ENCODE measurements at places on chromosomes 13 and 19.

DNA sequence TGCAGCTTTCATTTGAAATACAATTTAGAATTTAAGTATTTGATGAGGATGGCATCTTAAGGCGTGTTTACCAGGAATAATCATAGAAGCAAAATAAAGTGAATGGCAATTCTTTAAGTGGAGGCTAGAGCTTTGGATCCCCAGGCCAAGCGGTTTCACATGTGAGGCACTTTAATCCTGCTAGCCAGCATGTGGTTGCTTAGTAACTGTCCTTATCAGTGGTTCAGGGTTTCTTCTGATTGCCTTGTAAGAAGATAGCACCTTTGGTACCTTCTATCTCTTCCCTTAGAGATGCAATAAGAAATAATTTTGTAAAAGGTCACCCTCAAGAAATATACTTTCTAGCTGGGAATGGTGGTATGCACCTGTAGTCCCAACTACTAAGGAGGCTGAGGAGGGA, 38.9 kb upstream of the SERP2 start:
- DNase-seq, result no peak

DNA sequence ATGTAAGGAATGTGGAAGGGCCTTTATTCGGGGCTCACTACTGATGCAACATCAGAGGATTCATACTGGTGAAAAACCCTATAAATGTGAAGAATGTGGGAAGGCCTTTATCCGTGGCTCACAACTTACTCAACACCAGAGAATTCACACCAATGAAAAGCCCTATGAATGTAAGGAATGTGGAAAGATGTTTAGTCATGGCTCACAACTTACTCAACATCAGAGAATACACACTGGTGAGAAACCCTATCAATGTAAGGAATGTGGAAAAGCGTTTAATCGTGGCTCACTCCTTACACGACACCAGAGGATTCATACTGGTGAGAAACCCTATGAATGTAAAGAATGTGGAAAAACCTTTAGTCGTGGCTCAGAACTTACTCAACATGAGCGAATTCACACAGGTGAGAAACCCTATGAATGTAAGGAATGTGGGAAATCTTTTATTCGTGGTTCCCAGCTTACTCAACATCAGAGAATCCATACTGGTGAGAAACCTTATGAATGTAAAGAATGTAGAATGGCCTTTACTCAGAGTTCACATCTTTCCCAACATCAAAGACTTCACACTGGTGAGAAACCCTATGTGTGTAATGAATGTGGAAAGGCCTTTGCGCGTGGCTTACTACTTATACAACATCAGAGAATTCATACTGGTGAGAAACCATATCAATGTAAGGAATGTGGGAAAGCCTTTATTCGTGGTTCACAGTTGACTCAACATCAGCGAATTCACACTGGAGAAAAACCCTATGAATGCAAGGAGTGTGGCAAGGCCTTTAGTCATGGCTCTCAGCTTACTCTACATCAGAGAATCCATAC, 44.3 kb downstream of the ZNF585A start:
- DNase-seq, result no peak

- no peak for DNase-seq
These were observed 16.2 kb downstream of the TMTC4 start for GRCh38 chr13:100658363-100658762.

DNA sequence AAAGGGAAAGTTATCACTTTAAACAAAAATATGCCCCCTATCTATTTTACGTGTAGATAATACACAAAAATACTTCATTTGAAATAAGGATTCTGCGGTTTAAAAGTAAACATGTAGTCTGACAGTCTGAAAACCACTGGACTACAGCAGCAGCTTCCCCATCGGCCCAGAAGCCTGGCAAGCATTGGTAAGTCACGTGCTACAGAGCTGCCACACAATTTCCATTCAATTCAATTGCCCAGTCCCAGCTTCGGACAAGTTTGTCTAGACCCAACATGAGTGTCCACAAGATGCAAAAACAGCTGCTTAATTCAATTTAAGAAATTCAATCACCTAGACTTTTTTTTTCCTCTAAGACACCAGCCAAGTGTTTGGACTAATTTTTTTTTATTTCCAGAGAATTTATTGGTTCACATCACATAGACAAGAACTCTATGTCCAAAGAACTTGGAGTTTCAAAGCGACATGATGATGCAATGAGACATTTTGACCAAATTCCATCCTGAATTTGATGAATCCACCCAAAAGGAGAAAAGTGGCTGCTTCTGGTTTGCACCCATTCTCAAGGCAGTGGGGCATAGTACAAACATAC, 458.9 kb downstream of the COG6 start:
- DNase-seq, result no peak

DNA sequence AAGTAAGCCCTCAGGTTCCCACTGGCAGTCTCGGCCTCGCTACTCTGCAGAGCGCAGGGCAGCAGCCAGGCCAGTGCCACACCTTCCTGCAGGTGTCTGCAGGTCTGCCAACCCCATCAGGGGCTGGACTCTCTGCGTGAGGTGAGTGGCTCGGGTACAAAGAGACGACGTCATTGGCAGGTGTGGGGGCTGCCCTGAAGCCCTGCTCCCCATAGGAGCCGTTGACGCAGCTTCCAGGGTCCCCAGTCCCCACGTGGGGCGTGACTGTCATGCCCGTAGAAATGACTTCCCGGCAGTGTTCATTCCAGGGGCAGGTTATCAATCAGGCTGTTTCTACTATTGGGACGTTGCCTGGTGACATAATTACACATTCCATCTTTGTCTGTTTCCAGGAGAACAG, 15.3 kb upstream of the GJB6 start:
- DNase-seq, result no peak

GRCh38 chr13:30332456-30333143, 25.2 kb upstream of the KATNAL1 start:
- DNase-seq, result no peak

GRCh38 chr13:88257706-88258105, 586.5 kb downstream of the SLITRK5 start:
- no peak for DNase-seq

DNA sequence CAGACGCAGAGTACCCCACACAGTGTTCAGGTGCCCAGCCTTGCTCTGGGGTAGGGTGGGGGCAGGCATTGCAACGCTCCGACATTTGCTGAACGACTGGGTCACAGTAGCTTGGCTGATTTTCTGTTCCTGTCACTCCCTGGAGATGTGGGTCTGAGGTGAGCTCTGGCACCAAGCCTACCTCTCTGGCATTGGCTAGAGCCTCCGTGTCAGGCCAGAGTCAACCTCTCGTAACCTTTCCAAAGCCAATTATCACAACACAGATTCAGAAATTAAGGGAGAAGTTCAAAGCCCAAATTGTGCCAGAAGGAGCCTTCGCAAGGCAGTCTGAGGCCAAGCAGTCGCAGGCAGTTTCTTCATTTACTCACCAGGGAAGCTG, 117.2 kb downstream of the IRS2 start:
- no peak for DNase-seq

DNA sequence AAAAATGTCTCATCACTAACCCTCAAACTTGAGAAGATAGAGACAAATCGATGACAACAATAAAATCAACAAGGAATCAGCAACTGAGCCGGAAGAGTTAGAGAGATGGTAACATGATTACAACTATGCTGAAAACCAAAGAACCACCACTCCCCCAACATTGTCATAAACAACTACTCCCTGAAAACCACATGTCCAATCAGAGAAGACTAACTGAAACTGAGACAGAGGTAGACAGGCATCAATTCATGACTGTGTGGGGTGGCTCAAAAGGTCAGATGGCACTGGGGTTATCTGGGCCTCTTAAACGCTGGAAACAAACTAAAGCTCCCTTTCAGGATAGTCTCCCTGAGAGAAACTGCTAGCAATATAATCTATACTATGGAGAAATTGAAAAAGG, 488.8 kb downstream of the KCTD12 start:
- no peak for DNase-seq

DNA sequence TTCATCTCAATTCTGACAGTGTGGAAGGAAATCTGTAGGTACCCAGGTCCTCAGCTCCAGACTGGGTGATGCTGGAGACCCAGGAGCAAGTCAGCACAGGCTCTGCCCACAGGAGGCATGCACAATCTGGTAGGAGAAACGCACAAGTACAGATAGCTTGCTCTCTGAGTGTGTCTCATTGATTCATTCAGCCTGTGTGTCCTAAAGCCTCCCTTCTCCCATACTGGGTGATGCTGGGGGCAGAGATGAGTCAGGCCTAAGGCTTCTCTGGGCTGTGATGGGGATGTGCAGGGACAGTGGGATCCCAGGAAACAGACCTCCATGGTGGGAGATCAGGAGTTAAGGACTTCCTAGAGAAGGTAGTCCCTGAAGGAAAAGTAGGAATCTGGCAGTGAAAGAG, 6.8 kb downstream of the ZNF526 start:
- DNase-seq, result no peak

- DNase-seq, result no peak
These were observed 2.7 kb downstream of the LSR start for GRCh38 chr19:35251456-35251855.

DNA sequence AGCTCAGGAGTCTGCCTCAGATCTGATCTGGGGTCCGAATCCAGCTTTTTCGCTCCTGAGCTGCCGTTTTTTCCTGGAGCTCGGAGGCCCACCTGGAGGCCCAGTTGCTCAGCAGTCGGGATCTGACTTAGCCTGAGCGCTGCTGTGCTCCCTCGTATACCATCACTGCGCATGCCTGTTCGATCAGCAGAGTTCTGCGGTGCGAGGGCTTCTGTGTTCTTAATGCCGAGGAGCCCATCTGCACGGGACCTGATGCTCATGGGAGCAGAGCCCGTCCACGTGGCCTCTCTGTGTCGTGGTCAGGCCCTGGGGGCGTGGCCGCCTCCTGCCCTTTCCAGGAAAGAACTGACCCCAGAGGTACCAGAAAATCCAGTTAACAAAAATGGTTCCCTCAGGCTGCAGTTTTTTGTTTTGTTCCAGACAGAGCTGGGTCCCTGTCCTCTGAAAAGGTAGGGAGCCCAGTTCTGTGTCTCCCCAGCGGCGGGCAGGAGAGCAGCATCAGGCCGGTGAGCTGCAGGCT, 57.4 kb downstream of the MCF2L start:
- no peak for DNase-seq

DNA sequence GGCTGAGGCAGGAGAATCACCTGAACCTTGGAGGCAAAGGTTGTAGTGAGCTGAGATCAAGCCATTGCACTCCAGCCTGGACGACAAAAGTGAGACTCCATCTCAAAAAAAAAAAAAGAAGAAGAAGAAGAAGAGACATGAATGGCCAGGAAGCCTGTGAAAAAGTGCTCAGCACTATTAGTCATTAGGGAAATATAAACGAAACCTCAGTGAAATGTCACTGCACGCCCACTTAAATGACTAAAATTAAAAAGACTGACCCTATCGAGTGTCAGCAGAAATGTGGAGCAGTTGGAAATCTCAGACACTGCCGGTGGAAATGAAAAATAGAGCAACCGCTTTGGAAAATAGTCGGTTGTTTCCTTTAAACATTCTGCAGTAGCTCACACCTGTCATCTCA, 5.5 kb upstream of the TYROBP start:
- DNase-seq, result no peak

GRCh38 chr13:43510956-43511901, 275.5 kb downstream of the ENOX1 start:
- no peak for DNase-seq

GRCh38 chr19:30799865-30800755, 427.9 kb downstream of the ZNF536 start:
- peak; percentile 3 for DNase-seq

DNA sequence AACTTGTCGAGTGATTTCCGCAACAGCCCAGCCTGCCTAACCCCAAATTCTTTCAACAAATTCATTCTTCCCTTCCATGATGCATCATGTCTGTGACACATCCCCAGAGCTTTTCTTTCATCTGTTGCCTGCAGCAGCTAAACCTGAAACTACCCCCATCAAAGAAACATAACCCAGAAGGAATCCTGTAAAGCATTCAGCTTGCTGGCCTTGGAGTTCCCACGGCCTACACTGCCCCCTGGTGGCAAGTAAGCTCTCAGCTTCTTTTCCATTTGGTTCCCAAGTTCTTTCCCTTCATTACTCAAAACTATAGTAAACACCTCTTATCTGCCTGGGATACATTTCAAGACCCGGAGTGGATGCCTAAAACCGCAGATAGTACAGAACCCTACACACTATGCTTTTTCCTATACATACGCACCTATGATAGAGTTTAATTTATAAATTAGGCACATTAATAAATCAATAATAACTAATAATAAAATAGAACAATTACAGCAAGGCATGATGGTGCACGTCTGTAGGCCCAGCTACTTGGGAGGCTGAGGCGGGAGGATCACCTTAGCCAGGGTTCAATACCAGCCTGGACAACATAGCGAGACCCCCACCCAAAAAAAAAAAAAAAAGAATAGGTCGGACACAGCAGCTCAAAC, 7.4 kb downstream of the ETHE1 start:
- peak; percentile 72 for DNase-seq

- DNase-seq, result peak; percentile 88
These were observed 7.3 kb downstream of the MRPL4 start for GRCh38 chr19:10259162-10259905.

DNA sequence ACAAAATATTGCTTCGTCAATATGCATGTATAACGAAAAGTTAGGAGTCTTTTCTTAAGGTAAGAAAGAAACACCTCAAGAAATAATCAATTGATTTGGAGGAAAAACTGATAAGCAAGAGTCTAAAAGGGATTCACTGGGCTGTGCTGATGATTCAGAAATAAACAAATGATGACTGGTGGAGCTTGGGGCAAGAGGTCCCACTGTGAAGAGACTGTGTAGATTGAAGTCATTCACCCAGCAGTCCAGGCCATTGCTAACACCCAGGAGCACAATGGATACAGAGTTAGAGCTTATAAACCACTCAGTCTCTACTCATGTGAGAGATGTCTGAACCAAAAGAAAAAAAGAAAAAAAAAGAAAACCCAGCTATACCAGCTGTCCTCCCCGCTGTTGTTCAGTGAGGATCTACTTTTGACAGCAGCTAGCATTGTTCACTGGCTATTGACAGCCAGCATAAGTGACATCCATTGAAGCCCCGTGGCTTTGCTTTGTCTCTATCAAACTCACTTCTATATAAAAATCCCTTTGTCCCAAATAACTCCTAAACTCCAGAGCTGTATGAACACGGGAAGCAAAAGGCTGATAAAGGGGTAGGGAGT, 255.5 kb downstream of the KCTD12 start:
- DNase-seq, result no peak
